ENCODE measurements at places on chromosomes 5 and 9.

DNA sequence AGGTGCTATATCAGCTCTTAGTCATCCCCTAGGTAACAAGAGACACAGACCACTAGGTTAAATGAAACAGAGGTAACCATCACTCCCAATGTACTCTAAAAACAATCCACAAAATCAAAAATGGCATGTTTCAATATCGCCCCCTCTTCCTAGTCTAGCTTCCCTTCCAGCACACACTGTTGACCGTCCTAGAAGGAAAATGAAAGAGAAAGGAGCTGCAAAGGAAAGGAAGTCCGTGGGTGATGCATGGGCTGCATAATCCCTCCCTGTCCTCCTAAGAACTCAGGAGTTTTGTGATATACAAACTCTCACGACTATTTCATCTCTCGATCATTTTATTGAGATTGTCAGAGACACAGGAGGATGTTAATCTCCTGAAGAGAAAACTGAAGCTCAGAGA lies 101.6 kb downstream of the RFK start:
- H3K4me3 ChIP-seq = no peak overlapping the region
- H3K27ac ChIP-seq = no peak overlapping the region
- H3K4me1 ChIP-seq = peaks cover 5% of the 10 kb centered on the region
- DNase-seq = no peak
- H3K36me3 ChIP-seq = no peaks in the 10 kb centered on the region
- H3K27me3 ChIP-seq = no peaks in the 10 kb centered on the region

DNA sequence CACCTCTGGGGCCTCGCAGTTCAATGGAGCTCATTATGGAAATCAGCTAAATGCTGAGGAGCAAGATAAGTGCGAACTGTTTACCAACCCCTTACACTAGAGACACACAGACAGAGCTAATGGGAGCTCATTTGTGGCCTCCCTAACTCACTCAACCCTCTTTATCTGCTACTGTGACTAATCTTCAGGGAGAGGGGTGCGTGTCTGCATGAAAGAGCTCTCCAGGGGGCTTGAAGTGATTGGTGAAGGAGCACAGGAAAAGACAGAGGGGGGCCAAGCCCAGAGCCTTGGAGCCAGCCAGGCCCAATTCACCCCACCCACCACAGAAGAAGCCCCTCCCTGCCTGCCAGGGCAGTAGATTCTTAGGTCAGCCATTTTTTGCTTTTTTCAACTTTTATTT lies 466.8 kb upstream of the BRINP1 start:
- no peak overlapping the region for H3K4me3 ChIP-seq
- DNase-seq = no peak
- H3K4me1 ChIP-seq = no peaks in the 10 kb centered on the region
- no peak overlapping the region for H3K27ac ChIP-seq

- peak overlapping the region; percentile 100 for H3K27ac ChIP-seq
- peak overlapping the region; percentile 93 for H3K4me3 ChIP-seq
- peaks cover 10% of the 10 kb centered on the region for H3K36me3 ChIP-seq
- DNase-seq = no peak
- H3K27me3 ChIP-seq = no peaks in the 10 kb centered on the region
Measured at GRCh38 chr9:132943651-132944293, 644 bp downstream of the TSC1 start.

DNA sequence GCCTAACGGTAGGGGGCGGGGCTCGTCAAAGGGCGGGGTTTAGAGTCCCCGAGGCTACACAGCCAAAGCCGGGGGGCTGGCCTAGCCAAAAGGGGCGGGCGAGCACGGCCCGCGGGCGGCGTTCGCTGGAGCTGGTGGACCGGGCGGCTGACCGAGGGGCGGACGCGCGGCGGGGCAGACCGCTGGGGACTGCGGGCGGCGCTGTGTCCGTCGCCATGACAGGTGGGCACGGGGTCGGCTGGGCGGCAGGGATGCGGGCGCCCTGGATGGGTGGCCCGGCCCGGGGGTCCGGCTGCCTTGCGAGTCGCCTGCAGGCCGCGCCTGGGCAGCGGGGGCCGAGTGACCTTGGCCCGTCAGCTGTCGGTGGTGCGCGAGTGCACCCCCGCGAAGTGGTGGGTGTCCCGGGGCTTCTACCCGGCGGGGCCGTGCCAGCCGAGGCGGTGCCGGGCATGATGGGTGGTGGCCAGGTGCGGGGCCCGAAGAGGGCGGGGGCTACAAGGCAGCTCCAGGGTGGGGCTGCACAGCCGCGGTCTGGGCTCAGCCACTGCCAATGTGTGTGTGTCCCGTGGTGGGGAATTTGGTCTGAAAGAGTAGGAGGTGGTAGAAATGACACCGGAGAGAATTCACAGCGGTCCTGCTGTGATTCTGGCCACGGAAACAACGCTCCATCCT lies at the start of gene CARD19:
CARD19 (plus strand) TSS at position 87 of the 672 bp plus-strand sequence; CDS start at position 216, 129 bp downstream.
- H3K27me3 ChIP-seq = no peaks in the 10 kb centered on the region
- peaks cover 4% of the 10 kb centered on the region for H3K36me3 ChIP-seq
- H3K4me1 ChIP-seq = peaks cover 38% of the 10 kb centered on the region
- peak within 1 kb of the TSS; percentile 80 for H3K27ac ChIP-seq

DNA sequence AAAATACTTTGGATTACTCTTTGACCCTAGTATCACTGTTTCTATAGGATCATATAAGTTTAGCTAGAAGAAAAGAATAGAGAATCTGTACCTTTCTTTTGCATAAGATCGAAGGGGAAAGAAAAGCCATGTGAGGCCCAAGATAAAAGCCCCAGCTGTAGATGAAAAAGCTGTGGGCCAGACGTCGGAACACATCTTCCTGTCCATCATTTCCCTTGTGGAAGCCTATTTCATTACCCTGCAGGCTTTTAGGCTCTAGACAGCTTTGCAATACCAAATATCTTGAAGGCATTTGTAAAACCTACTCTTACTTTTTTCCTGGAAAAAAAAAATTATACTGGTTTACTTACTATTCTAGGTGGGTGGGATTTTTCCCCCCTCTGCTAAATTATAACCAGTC lies 10.0 kb downstream of the PALM2AKAP2 start:
- no peaks in the 10 kb centered on the region for H3K27me3 ChIP-seq
- H3K36me3 ChIP-seq = no peaks in the 10 kb centered on the region
- H3K4me3 ChIP-seq = no peak overlapping the region

DNA sequence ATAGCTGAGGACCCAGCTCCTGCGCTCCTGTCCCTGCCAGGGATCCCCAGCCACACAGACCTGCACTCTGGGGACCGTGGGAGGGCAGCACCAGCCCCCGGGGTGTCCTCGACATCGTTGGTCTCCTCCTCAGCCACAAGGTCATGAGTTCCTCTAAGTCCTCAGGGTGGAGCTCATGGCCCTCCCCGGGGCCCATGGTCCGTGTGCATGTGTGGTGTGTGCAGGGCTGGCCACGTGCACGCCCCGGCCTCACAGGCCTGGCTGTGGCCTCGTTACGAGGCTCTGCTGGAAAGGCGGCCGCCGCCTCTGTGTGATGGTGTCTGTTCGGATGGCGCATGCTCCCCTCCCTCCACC lies 16.1 kb upstream of the AJM1 start:
- no peak for DNase-seq
- no peaks in the 10 kb centered on the region for H3K4me1 ChIP-seq
- H3K27me3 ChIP-seq = no peaks in the 10 kb centered on the region
- peaks cover 62% of the 10 kb centered on the region for H3K36me3 ChIP-seq

GRCh38 chr5:137845472-137845871 lies 22.2 kb upstream of the MYOT start:
- H3K27me3 ChIP-seq = no peaks in the 10 kb centered on the region
- H3K4me3 ChIP-seq = no peak overlapping the region
- H3K27ac ChIP-seq = no peak overlapping the region

GRCh38 chr5:170311511-170312300 lies 14.1 kb upstream of the LCP2 start:
- H3K4me3 ChIP-seq = no peak overlapping the region
- no peak for DNase-seq
- no peaks in the 10 kb centered on the region for H3K4me1 ChIP-seq
- peaks cover 3% of the 10 kb centered on the region for H3K27me3 ChIP-seq
- H3K36me3 ChIP-seq = no peaks in the 10 kb centered on the region

- H3K27ac ChIP-seq = no peak overlapping the region
- DNase-seq = no peak
- H3K4me3 ChIP-seq = no peak overlapping the region
- no peaks in the 10 kb centered on the region for H3K27me3 ChIP-seq
Measured at GRCh38 chr9:112555844-112556482, 69.3 kb downstream of the KIAA1958 start.

- DNase-seq = no peak
- H3K4me1 ChIP-seq = no peaks in the 10 kb centered on the region
- no peaks in the 10 kb centered on the region for H3K27me3 ChIP-seq
- H3K36me3 ChIP-seq = peaks cover 3% of the 10 kb centered on the region
- H3K4me3 ChIP-seq = no peak overlapping the region
- no peak overlapping the region for H3K27ac ChIP-seq
Measured at GRCh38 chr5:143118222-143118621, 285.3 kb downstream of the NR3C1 start.

DNA sequence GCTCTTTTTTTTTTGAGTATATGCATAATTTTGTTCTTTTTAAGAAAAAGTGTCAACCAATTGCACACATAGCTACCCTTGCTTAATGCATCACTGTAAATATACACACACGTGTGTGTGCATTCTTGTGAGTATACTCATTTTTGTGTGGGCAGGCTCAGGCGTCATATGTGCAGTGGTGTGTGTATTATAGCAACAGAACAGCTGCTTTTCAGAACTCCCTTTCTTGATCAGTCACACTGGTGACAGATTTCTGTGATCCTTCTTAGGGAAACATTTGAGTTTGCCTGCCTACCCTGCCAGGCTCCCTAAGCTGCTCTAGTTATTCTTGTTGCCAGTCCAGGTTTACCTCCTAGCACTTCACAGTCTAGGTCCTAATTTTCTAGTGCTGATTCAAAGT lies 287.0 kb upstream of the SEMA6A start:
- DNase-seq = no peak
- H3K4me3 ChIP-seq = no peak overlapping the region
- H3K27ac ChIP-seq = no peak overlapping the region
- H3K27me3 ChIP-seq = no peaks in the 10 kb centered on the region
- peaks cover 19% of the 10 kb centered on the region for H3K4me1 ChIP-seq
- H3K36me3 ChIP-seq = no peaks in the 10 kb centered on the region

DNA sequence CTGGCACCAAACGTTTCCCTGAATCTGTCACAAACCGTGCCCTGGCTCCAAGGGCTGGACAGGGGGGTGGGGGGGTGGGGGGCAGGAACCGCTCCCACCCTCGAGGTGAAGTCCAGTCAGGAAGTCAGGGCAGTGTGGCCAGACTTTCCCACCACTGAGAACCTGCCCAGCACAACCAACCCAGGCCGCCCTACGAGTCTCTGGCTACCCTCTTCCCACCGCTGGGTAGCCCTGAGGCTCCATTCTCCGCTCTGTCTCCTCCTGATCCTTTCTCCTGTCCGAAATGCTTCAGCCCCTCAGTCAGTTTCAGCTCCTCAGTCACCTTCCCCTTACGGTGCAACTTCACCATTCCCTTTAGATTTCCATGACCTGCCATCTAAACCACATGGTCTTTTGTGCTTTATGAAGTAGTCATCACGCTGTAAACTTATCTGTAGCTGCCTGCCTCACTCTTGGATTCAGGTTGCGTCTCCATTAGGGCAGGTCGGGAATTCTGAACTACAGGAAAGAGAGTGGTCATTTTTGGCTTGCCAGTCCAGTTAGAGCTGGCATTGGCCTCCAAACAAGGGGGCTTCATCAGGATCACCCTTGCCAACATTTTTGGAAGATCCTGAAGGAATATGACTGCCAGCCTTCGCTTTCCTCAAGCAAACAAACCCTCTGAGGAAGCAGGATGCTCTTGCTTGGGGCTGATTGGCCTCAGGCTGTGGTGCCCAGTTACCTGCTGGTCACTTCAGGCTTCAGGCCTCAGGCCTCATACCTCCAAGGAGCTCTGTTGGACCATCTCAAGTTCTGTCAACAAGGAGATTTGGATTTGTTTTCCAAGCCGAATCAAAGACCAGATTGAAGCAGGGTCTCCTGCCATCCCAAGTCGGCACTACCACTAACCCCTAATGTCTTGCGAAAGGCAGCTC lies 794 bp upstream of the DCAF12 start:
- peaks cover 10% of the 10 kb centered on the region for H3K4me1 ChIP-seq
- no peak for DNase-seq
- H3K27ac ChIP-seq = peak overlapping the region; percentile 89
- peaks cover 23% of the 10 kb centered on the region for H3K36me3 ChIP-seq
- H3K27me3 ChIP-seq = no peaks in the 10 kb centered on the region

Data from SJSA1 (cell line).